NCI-H446 treated with DMSO at 0.1 percent for 48 hours (cell line): ENCODE measurements at places on chromosomes 5 and 9.

DNA sequence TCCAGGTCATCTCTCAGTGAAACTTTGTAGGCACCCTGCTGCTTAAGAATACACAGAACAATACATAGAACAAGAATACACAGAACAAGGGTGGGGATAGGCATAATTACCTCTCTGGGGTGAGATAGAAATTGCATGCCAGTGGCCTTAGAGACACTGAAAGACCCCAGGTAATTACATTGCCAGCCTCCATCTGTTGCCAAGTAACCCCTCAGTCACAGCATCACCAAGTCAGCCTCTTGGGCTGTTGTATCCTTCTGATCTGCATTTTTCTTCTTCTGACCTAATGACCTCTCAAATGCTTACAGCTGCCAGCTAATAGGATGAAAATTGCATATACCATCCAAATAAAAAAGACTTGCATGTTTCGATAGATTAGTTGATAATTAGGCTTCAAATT is 167.7 kb downstream of the GRIA1 start:
- no peak for DNase-seq

- DNase-seq, result peak; percentile 84
Observed at GRCh38 chr9:14779566-14780022, 57.1 kb upstream of the CER1 start.

- DNase-seq, result no peak
Observed at GRCh38 chr9:72665421-72665820, 144.0 kb downstream of the TMC1 start.

- DNase-seq, result no peak
Observed at GRCh38 chr9:96214635-96215034, 87.3 kb downstream of the HSD17B3 start.

GRCh38 chr5:153660919-153661318 is 170.4 kb downstream of the GRIA1 start:
- peak; percentile 62 for DNase-seq

- DNase-seq, result no peak
Observed at GRCh38 chr9:128555180-128555721, 2.9 kb downstream of the SPTAN1 start.

- DNase-seq, result no peak
Observed at GRCh38 chr5:79821-80220, 12.1 kb upstream of the PLEKHG4B start.

GRCh38 chr5:139566611-139567010 is 5.5 kb downstream of the UBE2D2 start:
- no peak for DNase-seq

- no peak for DNase-seq
Observed at GRCh38 chr9:86349271-86349670, 4.9 kb downstream of the TUT7 start.

GRCh38 chr9:111798786-111799185 is 4.0 kb upstream of the SHOC1 start:
- DNase-seq, result no peak

DNA sequence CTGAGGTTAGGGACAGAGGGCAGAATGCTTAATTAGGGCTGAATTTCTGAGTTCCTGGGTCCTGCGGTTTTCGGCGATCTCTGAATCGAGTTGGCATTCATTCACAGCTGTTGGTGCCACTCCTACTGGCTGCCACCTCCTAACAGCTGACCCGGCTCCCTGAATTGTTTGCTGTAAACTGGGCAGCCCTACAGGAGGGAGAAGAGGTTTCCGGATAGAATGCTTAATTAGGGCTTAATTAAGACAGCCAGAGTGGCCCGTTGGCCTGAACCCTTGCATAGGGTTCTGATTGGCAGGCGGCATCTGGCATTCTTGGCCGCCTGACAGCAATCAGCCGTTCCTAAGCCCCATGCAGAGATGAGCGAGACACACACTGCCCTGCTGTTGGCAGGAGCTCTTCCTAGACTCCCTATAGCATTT is 25.7 kb downstream of the FRMPD1 start:
- DNase-seq, result peak; percentile 97

GRCh38 chr9:119004618-119004990 is 364.6 kb downstream of the BRINP1 start:
- no peak for DNase-seq

DNA sequence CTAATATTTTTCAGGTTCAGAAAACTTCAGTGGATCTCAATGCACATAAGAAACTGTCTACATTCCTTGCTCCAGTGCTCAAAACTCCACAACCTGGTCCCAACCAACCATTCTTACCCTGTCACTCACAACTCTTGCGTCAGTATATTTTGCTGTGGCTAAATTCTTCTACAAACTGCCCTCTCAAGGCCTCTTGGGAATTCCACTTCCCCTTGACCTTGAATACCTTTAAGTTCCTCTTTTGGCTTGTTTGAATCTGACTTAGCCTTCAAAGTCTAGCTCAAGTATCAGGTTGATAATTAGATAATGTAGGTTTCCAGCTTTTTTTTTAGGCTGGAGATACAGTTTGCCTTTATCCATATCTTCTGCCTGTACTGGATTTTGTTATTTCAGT is 128.3 kb downstream of the SLF1 start:
- DNase-seq, result no peak

DNA sequence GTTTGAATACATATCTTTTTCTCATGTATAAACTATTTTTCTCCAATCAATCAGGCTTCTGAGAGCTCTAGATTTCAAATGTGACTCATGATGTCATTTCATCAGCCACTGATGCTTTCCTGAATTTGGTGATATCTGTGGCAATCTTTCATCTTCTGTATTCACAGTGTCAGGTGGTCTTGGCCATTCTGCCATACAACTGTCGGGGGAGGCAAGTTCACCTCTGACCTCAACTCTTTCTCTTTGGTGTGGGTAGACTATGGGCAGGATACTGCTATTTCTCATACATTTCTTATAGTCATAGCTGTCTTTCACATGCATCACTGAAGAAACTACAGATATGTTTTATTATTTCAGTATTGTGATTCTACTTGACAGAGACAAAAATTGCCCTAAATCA is 414.1 kb upstream of the MEF2C start:
- DNase-seq, result no peak

DNA sequence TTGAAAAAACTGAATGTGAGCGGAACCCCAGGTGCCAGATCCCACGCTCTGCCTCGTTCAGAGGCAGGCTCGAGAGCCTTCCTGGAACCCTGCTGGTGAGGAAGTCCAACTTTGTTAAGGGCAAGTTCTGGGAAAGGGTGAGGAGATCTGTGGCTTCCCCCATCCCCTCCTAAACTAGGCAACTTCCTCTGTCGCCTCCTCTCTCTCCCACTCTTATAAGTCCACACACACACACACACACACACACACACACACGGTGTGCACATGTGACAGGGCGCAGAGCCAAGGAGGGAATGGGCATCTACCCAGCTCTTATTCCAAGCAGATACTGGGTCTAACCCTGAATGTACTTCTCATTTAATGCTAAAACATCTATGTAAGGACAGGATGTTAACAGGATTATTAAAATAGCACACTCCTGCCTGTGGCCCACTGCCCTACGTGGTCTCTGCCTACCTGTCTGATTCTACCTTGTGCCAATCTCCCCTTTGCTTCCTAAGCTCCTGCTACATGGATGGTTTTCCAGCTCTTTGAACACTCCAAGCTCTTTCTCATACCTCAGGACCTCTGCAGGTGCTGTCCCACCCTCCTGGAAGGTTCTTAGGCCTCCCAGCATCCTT is 72.4 kb upstream of the FBXW11 start:
- DNase-seq, result no peak

DNA sequence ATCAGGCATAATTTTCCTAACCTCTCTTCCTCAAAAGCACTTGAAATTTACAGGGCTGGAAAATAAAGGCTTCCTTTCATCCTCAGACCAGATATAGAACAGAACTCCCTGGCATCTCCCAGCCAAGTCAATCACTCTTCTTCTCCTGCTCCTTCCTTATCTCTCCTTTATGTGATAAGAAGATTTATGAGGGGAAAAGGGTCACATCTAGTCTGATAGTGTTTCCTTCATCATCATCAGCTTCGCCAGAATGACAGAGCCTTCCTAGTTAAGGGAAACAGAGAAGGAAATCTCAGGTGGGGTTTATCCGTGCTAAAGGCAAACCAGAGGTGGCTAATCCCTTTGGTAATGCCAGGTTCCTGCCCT is 36.2 kb downstream of the LIX1 start:
- DNase-seq, result no peak

DNA sequence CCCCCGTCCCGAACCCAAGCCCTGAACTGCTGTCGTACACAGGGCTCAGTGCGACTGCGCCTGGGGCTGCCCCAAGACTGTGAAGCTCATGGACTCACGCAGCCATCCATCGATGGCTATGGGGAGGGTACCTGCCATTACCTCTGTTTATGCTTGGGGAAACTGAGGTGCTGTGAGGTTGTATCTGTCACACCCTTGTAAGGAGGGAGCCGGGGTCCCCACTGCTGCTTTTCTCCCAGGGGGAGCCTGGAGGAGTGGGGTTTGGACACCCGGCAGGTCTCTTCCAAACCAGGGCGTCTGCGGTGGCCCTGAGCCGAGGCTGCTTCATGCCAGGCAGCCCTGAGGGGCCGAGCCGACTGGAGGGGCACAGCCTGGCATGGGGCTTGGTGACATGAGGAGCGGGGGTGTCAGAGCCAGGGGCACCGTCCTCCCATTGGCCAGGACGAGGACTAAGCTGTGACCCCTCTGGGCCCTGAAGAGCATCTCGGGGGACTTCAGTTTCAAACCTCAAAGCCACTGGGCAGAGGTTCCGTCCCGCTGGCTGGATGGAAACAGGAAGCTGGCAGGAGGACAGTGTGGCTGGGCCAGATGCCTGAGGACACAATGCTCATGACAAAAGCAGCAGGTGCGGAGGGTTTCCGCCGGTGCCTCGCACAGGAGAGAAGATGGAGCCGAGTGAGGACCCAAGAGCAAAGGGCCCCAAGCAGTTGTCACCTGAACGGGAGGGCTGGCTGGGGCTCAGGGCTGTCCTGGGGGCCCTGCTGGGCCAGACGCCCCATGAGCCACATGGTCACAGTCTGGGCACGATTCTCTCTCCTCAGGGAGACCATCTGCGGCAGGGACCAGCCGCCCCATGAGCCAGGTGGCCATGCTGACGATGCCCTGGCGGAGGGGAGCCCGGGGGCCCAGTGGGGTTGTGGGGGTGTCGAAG is 54.4 kb upstream of the EXOC3 start:
- no peak for DNase-seq

DNA sequence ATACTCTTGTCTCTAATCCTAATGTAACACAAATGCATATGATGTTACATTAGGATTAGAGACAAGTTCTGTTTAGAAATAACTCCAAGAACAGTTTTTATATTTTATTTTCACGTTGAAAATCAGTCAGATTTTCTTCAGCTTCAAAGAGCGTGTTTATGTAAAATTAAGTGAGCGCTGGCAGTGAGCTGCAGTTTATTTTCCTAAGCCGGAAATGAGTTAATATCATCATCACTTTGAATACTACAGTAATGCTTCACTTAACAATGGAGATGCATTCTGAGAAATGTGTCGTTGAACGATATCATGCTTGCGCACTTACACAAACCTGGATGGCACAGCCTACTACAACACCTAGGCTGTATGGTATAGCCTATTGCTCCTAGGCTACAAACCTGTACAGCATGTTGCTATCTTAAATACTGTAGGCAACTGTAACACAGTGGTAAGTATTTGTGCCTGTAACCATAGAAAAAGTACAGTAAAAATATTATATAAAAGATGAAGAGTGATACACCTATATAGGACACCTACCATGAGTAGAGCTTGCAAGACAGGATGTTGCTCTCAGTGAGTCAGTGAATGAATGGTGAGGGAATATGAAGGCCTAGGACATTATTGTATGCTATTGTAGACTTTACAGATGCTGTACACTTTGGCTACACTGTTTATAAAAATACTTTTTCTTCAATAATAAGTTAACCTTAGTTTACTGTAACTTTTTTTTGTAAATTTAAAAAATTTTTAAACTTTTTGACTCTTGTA is 65.9 kb upstream of the C5orf46 start:
- no peak for DNase-seq

DNA sequence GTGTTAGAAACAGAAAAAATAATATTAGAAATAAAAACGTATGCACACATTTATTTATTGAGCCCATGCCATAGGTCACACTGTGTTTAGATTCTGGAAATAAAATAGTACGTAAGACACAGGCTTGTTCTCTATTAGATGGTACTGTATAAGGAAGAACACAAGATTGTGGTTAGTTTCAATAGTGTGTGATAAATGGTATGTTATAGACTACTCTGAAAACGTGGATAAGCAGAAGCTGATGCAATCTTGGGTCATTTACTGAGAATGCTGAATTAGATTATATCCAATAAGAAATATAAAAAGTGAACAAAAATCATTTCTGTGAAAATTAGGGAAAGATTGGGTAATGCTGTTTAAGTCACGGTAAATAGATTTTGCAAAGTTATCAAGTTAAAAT is 1456.4 kb upstream of the ACO1 start:
- no peak for DNase-seq

DNA sequence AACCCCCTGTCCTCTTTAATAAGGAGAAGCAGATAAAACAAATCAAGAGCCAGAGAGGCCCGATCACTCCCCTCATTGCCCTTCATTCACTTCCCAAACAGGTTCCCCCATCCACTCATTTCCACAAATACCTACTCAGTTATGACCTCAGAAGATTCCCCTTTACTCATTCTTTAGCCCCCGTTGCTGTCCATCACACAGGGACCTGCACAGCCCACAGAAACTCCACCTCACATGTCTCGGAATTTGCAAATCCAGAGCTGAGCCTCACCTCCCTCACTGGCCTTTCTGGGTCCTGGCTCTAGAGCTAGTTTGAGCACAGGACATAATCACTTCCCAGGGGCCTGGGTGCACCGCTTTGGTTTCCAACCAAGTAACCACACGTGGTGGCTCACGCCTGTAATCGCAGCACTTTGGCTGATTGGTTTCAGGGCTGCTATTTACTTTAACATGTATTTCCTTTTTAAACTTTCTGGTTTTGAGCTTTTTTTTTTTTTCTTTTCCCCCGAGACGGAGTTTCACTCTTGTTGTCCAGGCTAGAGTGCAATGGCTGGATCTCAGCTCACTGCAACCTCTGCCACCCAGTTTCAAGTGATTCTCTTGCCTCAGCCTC is 17.8 kb downstream of the ATP6V0E1 start:
- DNase-seq, result no peak

DNA sequence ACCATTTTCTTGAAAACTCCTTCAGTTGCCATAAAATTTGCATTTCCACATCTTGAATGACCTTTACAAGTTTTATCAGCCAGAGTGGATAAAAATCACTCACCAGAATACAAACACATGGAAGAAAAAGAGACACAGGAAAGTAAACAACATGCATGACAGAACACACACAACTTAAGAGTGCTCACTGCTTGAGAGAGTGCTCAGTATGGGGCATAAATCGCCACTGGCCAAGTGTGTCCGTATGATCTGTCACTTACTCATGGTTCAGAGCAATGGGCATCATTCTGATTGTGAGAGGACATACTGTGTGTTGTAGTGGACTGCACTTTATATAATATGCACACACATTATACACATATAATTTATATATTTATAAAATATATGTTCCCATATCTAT is 155.6 kb upstream of the NTRK2 start:
- DNase-seq, result no peak

GRCh38 chr5:17445185-17445584 is 52.8 kb upstream of the TAF11L2 start:
- DNase-seq, result no peak

GRCh38 chr5:16957304-16958196 is 21.5 kb upstream of the MYO10 start:
- no peak for DNase-seq
